Tibial nerve (tissue), 4 donors: ENCODE measurements at places on chromosomes 2 and 18. TPM values are rescaled to one million over a fixed set of nuclear protein-coding genes. Genes with fewer than 3 reads are reported as not detected.

GRCh38 chr2:729376-729861, 52.2 kb upstream of the TMEM18 start:
- no peak for DNase-seq
- H3K27ac ChIP-seq, result no peak overlapping the region
- H3K4me3 ChIP-seq, result no peak overlapping the region
- no peaks in the 10 kb centered on the region for H3K36me3 ChIP-seq
- H3K27me3 ChIP-seq, result peaks cover 10% of the 10 kb centered on the region
- H3K4me1 ChIP-seq, result no peaks in the 10 kb centered on the region

- H3K4me3 ChIP-seq, result no peak overlapping the region
- H3K4me1 ChIP-seq, result no peaks in the 10 kb centered on the region
- H3K36me3 ChIP-seq, result no peaks in the 10 kb centered on the region
- peak; percentile 56 for DNase-seq
- H3K27ac ChIP-seq, result no peak overlapping the region
Observed at GRCh38 chr2:30208453-30208852, 22.9 kb upstream of the LBH start.

- H3K27ac ChIP-seq, result peak overlapping the region; percentile 75
- peaks cover 49% of the 10 kb centered on the region for H3K4me1 ChIP-seq
- DNase-seq, result peak; percentile 6
- no peak overlapping the region for H3K4me3 ChIP-seq
- H3K27me3 ChIP-seq, result no peaks in the 10 kb centered on the region
Observed at GRCh38 chr2:217437290-217437870, 565.4 kb downstream of the TNS1 start.

GRCh38 chr2:207619764-207620203, 5.4 kb downstream of the METTL21A start:
- peaks cover 34% of the 10 kb centered on the region for H3K4me1 ChIP-seq
- H3K4me3 ChIP-seq, result no peak overlapping the region
- H3K27me3 ChIP-seq, result no peaks in the 10 kb centered on the region
- no peak for DNase-seq
- no peaks in the 10 kb centered on the region for H3K36me3 ChIP-seq

- H3K27ac ChIP-seq, result no peak within 1 kb of the TSS
- H3K4me1 ChIP-seq, result no peaks in the 10 kb centered on the region
- no peaks in the 10 kb centered on the region for H3K27me3 ChIP-seq
- no peak for DNase-seq
Observed at GRCh38 chr18:59219672-59220163, at the start of gene GRP. GRP (plus strand) TSS chr18:59220158; CDS start chr18:59220266, 108 bp downstream.

GRCh38 chr2:174699993-174700766, 64.1 kb downstream of the CHRNA1 start:
- no peaks in the 10 kb centered on the region for H3K4me1 ChIP-seq
- no peak for DNase-seq
- H3K36me3 ChIP-seq, result no peaks in the 10 kb centered on the region
- H3K4me3 ChIP-seq, result no peak overlapping the region
- no peak overlapping the region for H3K27ac ChIP-seq

GRCh38 chr2:44753552-44754285, 187.8 kb upstream of the SIX3 start:
- no peaks in the 10 kb centered on the region for H3K4me1 ChIP-seq
- no peaks in the 10 kb centered on the region for H3K36me3 ChIP-seq
- H3K4me3 ChIP-seq, result no peak overlapping the region
- no peak overlapping the region for H3K27ac ChIP-seq

The CELF4 gene
- not detected for total RNA-seq

The TMEM17 gene
- total RNA-seq, result 3.3 TPM

The CPLX4 gene
- not detected for total RNA-seq
